ENCODE measurements at places on chromosomes 6 and 20. TPM values are rescaled to one million over a fixed set of nuclear protein-coding genes. Genes with fewer than 3 reads are reported as not detected.

ENPP5 gene
- polyA plus RNA-seq: not detected

- peak; percentile 62 for DNase-seq
Measured at GRCh38 chr6:156779206-156780094, 2.3 kb downstream of the ARID1B start.

DNA sequence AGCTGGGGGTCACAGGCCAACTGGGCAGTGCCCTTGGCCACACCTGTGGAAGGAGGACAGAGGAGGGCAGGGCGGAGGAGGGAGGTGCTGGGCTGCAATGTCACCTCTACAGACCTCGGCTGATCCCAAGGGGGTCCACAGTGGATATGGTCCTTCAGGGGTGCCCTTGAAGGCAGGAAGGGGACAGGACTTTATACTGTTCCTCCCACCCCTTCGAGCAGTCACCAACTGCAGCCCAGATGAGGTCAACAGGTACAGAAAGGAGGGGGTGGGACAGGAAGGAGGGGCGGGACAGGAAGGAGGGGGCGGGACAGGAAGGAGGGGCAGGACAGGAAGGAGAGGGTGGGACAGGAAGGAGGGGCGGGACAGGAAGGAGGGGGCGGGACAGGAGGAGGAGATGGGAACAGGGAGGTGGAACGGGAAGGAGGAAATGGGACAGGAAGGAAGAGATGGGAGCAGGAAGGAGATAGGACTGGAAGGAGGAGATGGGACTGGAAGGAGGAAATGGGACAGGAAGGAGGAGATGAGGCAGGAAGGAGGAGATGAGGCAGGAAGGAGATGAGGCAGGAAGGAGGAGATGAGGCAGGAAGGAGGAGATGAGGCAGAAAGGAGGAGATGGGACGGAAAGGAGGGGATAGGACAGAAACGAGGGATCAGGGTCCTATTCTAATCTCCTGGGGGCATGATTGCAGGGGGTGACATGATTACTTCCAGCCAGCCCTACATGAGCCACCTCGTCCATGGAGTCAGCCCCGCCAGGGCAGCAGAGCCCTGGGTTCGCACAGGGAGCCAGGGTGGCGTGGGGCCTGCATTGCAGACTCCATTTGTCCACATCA lies 19.4 kb upstream of the MRGBP start:
- peak; percentile 89 for DNase-seq

SPATS1 gene
- polyA plus RNA-seq: not detected

- no peak for DNase-seq
Measured at GRCh38 chr6:155890409-155890808, 434.8 kb upstream of the NOX3 start.

DNA sequence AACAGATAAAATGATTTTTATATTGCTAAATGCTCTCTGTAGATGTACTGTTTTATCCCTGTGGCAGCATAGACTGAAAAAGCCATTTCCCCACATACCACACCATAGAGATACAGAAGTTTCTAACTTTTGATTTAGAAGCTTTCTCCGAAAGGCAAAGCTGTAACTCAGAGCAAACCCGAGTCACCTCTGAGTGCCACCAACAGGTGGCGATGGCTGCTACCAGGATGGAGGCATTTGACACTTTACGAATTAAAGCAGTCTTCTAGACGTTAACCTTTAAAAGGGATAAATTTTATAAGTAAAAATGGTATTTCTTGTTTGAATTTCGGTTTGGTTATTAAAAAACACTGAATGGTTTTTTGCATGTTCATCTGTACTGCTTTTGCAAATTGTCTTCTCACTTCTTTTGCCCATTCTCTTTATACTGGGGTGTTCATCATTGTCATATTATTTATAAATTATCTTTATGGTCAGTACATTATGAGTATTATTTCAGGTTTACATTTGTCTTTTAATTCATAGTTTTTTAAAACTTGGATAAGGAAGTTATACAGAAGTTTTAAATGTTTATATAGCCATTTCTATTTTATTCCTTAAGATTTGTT lies 201.0 kb upstream of the CEP162 start:
- peak; percentile 46 for DNase-seq

DNA sequence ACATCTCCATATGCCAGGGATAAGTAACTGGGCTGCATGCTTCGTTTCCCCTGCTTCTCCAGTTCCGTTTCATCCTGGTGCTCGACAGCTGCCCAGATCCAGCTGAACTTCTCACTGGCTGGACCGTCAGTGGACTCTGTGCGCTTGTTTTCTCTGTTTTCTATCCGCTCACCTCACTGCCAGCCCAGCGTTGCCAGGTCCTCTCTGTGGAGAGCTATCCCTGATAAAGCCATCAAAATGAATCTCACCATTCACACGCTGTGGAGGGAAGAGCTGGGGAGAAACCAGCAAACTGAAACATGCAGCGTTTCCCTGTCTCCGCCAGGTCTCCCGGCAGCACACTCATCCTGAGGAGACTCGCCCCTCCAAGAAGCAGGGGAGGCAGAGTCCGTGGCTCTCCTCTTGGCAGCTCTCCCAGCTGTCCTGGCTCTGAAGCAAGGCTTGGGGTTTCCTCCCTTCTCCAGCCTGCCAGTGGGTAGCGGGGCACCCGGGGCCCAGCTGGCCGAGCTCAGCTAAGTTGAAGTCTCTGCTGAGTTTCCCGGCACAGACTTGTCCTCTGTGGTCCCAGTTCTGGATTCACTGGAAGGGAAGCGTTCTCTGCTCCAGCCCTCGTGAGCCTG lies 160.9 kb downstream of the DTNBP1 start:
- DNase-seq: no peak
